Activated naive CD4-positive, alpha-beta T cell treated with anti-CD3 and anti-CD28 coated beads, Interleukin-2, amount 50 U/mL, for 16 hours (primary cell): ENCODE measurements at places on chromosomes 13 and 19.

- DNase-seq = no peak
Observed at GRCh38 chr13:93499991-93500390, 273.4 kb downstream of the GPC6 start.

DNA sequence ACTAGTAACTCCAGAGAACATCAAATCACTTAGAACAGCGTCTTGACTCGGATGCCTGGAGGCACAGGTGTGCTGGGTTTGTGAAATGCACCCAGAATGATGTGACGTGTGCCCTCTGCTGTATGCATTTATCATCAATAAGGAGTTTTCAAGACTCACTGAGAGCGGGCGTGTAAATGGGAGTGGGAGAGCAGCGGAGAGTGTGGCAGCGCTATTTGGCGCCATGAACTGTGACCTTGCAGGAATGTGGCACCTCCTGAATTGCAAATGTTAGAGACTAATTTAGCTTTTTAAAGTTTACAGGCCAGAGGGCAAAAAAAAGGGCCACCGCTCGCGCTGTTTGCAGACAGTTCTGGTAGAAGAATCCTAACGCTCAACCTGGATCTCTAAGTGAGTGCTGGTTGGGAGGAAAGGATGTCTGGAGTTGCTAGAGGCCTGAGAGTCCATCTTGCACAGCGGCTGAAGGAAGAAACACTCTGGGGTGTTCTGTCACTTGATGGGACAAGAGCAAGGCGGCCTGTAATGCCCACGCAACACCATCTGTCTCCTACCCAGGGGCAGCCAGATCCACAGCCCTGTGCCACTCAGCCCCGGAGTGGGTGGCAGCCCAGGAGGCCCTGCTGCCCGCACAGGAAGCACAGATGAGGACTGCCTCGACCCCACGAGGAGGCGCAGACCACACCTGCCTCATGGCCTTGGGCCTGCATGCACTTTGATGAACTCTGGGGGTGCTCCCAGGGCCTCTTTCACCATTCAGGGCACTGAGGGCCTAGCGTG is 19.7 kb downstream of the RANBP3 start:
- DNase-seq = no peak

DNA sequence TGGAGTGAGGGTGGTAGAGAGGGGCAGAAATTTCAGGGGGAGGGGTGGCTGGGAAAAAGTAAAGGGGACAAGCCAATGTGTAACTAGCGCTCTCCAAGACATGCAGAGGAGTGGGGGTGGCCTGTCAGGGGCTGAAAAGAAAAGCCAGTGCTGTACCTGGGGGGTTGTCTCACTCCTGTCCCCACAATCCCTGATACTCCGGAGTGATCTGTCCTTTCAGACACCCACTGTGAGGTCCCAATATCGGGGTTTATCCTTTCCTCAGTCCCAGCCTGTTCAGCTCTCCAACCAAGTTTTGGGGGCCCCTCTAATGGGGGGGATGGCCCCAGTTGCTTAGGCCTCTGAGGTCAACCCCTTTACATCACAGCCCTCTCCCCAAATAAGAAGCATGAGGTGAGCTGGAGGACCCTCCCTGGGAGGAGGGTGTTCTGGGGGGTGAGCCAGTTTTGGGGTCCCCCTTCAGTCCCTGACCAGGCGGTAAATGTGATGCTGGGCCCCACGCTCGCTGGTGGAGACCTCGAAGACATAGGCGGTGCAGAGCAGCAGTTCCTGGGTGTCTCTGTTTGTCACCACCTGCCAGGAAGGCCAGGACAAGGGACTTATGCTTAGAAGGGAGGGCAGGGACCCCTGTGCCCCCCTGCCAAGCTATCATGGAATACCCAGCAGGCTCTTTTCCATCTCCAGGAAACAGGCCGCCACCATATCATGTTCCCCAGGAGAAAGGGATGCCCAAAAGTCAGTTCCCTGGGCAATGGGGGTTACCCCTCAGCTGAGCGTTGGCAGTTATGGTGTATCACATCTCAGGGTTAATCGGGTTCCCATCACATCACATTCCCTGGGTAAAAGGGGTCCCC is 5.9 kb downstream of the CD37 start:
- no peak for DNase-seq

DNA sequence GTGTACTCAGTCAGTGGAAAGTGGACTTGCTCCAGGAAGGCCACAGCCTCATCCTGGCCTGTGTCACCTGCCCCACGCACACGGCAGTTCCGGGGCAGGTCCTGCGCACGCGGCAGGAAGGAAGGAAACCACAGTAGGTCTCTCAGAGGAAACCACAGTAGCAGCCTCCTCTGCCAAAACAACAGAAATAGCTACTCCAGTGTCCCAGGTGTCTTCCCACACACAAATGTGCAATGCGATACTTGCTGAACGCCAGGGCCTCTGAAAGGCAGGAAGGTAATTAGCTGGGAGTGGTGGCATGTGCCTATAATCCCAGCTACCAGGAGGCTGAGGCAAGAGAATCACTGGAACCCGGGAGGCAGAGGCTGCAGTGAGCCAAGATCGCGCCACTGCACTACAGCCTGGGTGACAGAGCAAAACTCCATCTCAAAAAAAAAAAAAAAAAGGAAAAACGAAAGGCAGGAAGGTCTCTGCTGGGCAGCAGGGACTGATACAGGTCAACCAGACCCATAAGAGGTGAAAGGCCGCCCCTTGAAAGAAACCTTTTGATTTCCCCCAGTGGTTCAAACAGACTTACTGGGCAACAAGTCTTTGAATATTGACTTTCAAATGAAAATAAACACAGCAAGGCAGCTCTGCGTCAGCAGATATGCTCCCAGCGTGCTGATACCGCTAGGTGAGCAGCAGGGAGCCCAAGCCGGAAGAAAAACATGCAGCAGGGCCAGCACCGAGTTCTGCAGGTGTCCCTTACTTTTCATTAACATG is 49.5 kb downstream of the CRYL1 start:
- peak; percentile 46 for DNase-seq

DNA sequence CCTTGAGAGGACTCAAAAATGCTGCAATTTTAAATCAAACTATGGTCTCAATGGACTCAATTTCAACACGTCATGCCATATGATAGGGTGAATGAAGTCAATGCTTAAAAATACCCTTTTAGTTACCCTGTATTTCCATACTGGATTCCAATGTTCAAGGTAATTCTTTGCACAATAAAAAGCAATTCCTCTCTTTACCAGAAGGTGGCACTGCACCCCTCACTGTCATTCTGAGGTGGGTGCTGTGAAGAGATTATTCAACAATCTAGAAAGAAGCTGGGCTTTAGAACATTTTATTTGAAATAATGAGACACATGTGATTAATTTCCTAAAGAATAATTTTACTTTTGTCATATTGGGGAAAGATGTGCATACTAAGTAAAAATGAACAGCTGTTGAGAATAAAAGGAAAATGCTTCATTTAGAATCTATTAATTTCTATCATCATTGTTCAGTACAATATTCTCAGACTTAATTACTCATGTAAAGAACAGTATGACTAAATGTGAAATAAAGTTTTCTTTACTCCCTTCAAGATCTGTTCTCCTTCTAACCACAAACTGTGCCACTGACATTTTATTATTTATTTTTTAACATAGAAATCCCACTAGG is 789.1 kb downstream of the GPC5 start:
- DNase-seq = no peak

- no peak for DNase-seq
Observed at GRCh38 chr13:110371550-110372465, 64.7 kb downstream of the COL4A2 start.

GRCh38 chr13:25922376-25922775 is 129.4 kb downstream of the SHISA2 start:
- no peak for DNase-seq

- DNase-seq = no peak
Observed at GRCh38 chr19:2573916-2574315, 98.0 kb downstream of the GADD45B start.

DNA sequence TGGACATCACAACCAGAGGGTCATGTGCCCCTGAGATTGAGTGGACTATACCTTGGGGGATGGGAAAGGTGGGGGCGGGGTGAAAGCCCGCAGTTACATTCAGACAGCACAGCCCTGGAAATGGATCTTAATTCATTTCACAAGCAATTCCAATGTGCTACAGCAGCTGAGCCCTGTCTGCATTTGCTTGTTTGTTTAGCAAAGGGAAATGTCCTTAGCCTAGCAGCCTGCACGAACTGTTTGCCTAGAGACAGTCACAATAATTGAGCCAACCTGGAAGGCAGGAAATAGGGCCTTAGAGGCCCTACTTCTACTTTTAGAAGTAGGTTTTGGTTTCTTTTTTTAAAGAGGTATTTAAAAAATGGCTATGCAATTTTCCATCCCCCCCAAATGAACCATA is 177.3 kb upstream of the KL start:
- no peak for DNase-seq

DNA sequence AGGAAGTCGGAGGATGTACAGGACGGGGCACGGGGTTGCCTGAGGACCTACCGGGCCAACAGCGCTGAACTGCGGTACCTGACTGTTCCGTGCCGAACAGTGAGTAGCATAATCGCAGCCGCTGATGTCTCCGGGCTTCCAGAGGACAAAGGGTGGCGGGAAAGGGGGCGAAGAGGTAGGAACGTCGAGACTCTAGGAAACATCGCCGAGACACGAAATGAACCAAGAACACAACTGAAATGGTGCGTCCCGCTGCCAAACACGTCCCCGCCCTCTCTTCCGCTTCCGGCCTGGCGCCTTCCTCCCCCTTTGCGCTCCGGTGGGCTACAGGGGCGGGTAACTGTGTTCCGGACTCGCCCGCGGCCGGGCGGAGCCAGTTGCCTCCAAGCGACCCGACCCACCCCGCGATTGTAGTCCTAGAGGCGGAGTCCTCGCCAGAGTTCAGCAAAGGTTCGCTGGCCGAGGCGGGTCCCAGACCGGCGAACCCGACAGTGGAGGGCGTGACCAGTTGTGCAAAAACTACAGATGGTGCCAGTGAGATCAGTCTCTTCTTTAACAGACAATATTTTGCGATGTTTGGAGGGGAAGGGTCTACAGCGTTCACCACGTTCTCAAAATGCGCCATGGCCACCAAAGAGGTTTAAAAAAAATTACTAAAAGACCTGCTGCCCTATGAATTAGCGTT is at the start of gene MRPS31:
Gene MRPS31 (minus strand): TSS at position 257 of the 685 bp plus-strand sequence. CDS start 54 bp downstream, at position 203.
- peak; percentile 93 for DNase-seq

DNA sequence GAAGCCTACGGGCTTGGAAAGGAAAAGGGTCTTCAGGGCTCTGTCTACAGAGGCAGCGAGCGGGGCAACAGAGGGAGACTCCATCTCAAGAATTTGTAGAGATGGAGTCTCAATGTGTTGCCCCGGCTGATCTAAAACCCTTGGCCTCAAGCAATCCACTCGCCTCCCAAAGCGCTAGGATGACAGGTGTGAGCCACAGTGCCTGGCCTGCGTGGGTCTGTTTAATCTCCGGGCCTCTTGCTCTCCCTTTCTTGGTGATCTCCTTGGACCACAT is 8.1 kb downstream of the RPS9 start:
- no peak for DNase-seq

- no peak for DNase-seq
Observed at GRCh38 chr13:74064805-74065312, 69.3 kb downstream of the KLF12 start.

- DNase-seq = no peak
Observed at GRCh38 chr19:34988119-34988518, 12.0 kb upstream of the GRAMD1A start.

DNA sequence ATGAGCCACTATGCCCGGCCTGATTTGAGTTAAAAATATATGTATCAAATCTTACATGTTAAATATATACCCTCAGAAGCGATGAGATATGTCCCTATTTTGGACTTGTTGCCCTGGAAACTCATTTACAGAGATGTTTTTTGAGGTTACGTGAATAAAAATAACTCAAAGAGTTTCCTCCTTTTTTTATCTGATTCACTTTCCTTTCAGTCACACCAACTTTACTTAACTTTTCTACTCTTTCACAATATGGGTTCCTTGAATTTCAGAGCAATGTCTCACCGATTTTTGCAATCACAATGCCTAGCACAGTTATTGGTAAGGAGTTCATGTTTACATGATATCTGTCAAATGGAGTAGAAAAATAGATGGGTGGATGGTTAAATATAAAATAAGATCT is 2.3 kb downstream of the OR7C2 start:
- no peak for DNase-seq

- no peak for DNase-seq
Observed at GRCh38 chr13:108742701-108743451, 113.5 kb downstream of the MYO16 start.

DNA sequence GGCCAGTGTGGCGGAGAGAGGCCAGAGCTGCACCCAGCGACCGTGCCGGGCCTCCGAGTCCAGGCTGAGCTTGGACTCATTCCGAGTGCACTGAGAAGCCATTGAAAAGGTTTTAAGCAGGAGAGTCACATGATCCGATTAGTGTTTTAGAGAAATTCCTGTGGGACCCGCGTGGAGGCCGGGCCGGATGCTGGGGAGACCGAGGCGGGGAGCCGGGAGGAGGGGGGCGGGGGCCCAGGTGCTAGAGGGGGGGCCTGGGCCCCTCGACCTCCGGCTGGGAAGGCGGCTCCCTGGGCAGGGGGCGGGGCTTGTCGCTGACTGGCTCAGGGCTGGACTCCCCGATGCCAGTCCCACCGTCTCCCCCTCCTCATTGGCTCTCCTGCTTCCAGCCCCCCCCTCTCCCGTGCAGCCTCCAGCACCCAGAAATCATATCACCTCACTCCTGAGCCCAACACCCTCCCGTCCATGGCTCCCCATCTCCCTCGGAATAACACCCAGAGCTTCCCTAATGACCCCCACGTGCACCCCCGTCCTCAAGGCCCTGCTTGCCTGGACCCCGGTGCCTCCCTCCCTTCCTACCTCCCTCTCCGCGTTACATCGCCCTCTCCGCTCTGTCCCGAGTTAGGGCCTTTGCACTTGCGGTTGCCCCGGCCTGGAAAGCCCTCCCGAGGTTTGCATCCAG is 5.2 kb upstream of the ZNF579 start:
- peak; percentile 70 for DNase-seq

DNA sequence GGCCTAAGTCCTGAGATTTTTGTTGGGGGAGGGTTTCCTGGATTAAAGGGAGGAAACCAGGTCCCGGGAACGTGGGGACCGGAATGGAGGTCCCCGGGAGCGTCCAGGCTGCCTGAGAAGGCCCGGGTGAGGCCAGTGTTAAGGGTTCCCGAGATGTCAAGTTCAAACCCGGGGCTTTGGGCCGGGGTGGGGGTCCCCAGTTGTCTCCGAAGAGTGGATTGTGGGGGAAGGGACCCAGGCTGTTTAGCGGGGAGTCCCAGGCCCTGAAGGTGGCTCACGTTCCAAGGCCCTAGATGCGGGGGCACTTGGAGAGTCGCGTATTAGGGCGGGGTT is 262 bp downstream of the COX7A1 start:
- no peak for DNase-seq
